GM10248 (cell line): ENCODE measurements at places on chromosomes 5 and 9.

DNA sequence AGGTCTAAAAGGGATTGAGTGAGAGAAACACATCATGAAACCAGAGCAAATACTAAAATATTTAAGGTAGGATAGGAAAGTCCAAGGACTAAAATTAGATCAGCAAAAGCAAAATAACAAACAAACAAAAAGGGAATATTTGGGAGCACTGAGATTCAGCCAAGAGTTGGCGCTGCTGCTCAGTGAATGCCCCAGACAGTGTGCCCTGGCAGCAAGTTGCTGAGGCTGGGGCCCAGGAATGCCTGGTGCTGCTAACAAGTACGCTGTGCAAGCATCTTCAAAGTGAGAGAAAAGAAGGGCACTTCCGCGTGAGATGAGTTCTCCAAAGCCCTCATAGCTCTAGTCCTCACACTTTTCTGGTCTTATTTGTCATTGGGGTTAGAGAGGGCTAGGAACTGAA is 603.3 kb downstream of the EFNA5 start:
- no peak for DNase-seq

GRCh38 chr9:68871236-68871635 is 142.7 kb downstream of the PRKACG start:
- no peak for DNase-seq

DNA sequence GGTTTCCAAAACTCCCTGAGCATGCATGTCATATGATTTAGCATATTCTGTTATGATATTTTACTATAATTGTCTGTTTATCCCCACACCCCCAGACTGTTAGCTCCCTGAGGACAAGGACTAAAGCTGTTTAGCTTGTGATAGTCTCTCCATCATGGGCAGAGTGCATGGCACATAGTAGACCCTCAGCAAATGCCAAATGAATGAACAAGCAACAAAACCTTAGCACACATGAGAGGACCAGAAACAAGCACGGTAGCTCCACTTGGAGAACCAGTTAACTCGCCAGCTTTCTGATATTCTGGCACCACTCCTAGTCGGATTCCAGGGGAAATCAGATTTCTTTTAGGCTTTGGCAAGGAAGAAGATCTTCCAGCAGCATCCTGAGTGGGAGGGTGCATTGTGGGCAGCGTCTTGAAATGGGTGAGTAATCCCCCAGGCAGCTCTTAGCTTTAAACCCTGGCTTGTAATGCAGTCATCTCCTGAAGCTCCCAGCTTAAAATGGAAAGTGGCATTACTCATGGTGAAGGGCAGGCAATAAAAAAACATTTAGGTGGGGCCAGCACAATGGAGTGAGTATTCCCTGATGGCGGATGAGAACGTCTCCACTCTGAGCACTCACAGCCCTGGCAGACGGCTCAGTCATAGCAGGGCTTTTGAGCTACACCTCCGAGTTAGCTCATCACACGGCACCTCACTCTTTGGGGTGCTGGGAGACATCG is 41.1 kb downstream of the FGF1 start:
- no peak for DNase-seq

- no peak for DNase-seq
Observed at GRCh38 chr5:168786147-168786546, 207.0 kb upstream of the PANK3 start.

- DNase-seq = no peak
Observed at GRCh38 chr9:100440071-100440470, 13.1 kb downstream of the MSANTD3 start.

DNA sequence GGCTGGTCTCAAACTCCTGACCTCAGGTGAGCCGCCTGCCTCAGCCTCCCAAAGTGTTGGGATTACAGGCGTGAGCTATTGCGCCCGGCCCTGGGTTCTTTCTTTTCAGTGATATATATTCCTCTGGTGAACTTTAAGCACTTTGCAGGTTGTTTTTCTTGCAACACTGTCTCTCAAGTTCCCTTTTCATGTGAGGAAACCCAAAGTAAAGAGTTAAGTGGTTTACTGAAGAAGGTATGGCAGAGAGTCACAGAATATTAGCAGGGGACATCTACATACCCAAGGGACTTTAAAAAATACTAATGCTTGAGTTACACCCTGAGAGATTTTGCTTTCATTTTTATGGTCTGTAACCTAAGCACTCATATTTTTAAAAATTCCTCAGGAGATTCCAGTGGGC is 6.7 kb upstream of the GAPT start:
- DNase-seq = no peak

- DNase-seq = no peak
Observed at GRCh38 chr5:113164021-113164420, 187.4 kb downstream of the DCP2 start.

DNA sequence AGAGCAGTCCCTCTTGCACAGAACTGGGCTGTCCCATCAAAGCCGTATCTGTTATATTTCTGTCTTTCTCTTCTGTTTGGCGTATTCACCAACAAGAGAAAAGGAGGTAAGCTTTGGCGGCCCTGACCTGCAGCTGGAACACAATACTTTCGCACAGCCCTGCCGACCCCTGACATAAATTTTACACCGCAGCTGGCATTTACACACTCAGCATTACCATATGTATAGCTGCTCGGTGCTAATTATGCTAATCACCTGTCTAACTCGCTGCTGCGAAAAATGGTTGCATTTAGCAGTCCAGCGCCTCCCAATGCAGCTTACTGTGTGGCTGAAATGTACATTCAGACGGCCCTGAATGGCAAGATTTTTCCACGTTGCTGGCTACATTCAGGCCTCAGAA is 20.8 kb downstream of the PTCH1 start:
- no peak for DNase-seq

DNA sequence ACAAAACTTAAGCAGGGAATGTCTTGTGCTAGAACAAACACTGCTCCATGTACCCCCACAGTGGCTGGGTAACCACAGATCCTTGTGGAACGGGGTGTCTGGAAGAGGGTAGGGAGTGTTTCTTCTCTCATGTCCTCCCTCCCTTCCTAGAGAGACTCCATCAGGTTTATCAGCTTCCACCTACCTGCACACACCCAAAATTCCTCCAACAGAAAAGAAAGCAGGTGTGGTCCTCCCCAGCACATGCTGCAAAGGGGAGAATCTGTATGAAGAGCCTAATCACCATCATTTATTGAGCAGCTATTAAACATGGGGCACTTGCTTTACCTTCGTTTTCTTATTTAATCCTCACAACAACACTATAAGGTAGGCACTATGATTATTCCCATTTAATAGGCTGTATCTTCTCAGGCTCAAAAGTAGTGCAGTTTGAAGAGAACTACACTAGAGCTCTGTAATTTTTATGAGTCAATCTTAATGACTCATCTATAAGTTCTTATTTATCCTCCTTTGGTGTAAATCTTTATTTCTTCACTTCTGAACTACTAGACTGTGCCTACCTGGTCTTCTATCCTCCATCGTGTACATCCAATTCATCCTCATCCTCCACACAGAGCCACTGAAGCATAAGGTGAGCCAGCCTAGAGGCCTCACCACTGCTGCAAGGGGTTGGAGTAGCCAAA is 31.6 kb downstream of the C9orf40 start:
- DNase-seq = no peak

DNA sequence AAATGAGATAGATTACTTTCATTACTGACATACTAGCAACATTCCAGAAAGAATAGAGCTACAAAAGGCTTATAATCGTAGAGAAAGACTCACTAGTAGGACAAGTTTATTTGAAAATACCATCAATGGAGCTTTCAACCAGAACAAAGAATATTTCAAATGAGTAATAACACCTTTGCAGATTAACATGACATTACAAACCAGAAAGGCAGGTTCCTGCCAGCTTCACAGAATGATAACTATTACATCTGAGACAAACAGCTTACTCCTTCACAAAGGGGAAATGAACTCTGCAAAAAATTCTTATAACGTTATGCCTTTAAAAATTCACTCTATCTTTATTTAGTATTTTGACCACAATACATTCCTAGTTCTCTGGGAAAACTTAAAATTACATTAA is 103.1 kb downstream of the EPB41L4A start:
- no peak for DNase-seq

GRCh38 chr5:26757941-26758340 is 280.4 kb downstream of the CDH9 start:
- no peak for DNase-seq

GRCh38 chr5:82388181-82388580 is 110.0 kb upstream of the RPS23 start:
- no peak for DNase-seq

GRCh38 chr5:17150531-17150930 is 66.9 kb upstream of the BASP1 start:
- DNase-seq = no peak

GRCh38 chr9:18189871-18190670 is 283.9 kb upstream of the ADAMTSL1 start:
- no peak for DNase-seq

DNA sequence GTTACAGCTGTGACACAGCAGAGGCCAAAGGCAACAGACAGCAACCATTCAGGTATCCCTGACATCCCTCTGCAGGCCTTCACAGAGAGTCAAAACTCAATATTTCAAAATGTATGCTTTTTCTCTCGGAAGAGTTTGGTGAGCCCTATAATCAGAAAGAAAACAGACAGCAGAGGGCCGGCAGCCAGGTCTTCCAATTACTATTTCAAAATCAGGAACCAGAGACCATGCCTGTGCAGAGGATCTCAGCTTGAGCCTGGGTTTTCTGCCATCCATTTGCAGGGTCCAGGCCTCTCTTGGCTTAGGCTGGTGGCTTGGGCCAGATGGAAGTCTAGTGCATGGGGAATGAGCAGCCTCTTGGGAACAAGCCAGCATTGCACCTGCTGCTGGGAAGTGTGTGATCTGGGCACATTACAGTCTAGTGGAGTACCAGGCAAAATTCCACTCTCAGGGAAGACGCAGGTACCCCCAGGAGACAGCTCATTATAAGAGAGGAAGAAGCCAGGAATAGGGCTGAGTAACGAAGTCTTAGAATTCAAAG is 231.3 kb downstream of the ENC1 start:
- no peak for DNase-seq

DNA sequence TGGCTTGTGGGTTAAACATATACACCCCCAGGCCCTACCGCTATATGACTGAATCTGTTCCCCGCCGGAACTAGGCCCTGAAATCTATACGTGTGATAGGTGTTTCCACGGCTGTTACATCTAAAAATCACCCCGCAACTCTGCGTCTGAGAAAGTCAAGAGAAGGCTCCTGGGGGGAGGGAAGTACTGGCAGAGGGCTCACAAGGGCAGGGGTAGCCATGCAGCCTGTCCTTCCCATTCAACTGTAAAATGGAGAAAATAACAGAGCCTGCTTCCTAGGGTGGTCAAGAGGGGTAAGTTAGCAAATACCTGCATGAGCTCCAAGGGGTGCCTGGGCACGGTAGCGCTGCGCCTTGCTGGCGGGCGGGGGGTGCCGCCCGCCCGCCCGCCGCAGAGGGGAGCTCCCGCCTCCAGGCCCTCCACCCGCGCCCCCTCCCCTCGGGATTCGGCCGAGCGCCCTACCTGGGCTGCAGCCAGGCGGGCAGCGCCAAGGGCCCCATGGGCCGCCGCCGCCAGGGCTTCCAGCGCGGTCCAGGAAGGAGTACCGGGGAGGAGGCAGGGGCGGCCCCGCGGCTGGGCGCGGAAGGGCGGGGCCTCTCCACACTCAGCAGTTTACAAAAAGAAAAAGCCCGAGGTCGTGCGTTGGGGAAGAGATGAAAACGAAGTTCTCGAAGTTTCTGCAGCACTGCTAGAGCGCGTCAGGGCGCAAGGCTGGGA is at the start of gene HACD4:
Gene HACD4 (minus strand): TSS at position 550 of the 717 bp plus-strand sequence. CDS start 50 bp downstream, at position 500.
- peak; percentile 83 for DNase-seq

DNA sequence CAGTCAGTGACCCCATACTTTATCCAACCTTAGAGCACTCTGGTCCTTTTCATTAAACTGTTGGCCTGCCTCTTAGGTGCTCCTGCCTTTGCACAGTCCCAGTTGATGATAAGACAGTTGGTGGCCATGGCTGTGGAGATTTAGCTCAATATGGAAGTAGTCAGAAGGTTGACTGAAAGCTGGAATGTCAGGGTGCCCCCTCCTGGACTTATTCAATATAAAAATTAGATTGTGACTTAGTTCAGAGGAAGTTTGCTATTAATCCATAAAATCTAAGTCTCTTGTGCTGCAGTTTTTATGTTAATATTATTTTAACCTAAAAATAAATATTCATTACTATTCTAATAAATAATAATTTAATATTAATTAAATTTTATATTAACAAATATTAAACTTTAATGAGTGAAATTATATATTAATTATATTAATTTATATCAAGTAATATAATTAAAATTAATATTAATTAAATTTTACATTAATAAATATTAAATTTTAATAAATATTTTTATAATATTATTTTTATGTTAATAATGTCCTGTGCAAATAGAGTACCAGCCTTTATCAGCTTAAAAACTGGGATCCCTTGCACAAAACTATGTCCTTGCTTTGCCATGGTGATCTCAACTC is 77.7 kb upstream of the ADAMTSL1 start:
- no peak for DNase-seq

GRCh38 chr9:133851693-133852092 is 113.5 kb upstream of the SARDH start:
- no peak for DNase-seq

- DNase-seq = no peak
Observed at GRCh38 chr5:80615266-80615914, 39.1 kb upstream of the MSH3 start.

GRCh38 chr9:71629578-71630215 is 138.6 kb downstream of the CEMIP2 start:
- DNase-seq = no peak

DNA sequence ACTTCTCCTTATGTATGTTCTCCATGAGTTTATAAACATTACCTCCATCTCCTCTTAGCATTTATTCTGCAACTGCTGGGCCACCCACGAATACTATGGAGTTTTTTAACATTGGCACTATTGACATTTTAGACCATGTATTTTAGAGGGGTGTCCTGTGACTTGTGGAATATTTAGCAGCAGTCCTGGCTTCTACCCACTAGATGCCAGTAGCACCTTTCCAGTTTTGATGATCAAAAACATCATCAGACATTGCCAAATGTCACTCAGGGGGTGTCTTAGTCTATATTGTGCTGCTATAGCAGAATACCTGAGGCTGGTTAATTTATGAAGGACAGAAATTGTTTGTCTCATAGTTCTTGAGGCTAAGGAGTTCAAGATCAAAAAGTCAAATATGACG is 187.5 kb upstream of the RORB start:
- DNase-seq = no peak

DNA sequence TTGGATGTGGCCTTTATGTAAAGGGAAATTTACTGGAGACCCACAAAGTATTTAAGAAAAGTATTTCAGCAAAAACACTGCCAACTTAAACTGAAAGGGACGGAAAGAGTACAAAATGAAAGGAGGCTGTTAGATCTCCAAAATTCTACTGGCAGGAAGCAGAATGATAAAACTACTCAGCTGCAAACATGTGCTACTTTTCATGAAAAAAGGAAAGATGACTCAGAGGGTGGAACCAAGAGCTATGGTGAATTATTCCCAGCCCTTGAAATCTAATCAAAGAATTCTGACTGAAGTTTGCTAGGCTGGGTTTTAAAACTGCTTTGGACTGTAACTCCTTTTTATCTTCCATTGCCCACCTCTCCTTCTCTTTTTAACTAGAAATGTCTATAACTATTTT is 58.6 kb upstream of the ZBED3 start:
- DNase-seq = no peak

DNA sequence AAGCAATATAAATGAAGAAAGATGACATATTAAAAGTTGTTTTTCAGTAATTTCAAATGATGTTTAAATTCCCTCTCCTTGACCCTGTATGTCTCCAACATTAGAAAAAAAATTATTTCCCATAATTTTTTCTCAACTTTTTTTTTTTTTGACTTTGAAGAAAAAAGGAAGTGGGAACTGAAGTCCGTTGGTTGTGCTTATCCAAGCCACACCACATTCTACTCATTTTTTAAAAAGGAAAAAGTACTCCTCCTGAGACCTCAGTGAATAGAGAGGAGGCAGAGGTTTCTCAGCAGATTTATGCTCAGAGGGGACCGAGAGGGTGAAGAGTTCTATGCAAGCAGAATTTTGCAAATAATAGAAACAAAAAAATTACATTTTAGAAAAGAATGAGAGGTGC is 123.3 kb downstream of the PCSK5 start:
- no peak for DNase-seq
